ENCODE measurements at places on chromosomes 11 and 22.
A peak's percentile ranks its signal among the peaks of the same experiment; 100 is the strongest.

GRCh38 chr22:40597526-40598430, 38.7 kb downstream of the MRTFA start:
- no peak for DNase-seq

- no peak for DNase-seq
These were observed 26.8 kb downstream of the TRIM44 start for GRCh38 chr11:35689081-35689996.

DNA sequence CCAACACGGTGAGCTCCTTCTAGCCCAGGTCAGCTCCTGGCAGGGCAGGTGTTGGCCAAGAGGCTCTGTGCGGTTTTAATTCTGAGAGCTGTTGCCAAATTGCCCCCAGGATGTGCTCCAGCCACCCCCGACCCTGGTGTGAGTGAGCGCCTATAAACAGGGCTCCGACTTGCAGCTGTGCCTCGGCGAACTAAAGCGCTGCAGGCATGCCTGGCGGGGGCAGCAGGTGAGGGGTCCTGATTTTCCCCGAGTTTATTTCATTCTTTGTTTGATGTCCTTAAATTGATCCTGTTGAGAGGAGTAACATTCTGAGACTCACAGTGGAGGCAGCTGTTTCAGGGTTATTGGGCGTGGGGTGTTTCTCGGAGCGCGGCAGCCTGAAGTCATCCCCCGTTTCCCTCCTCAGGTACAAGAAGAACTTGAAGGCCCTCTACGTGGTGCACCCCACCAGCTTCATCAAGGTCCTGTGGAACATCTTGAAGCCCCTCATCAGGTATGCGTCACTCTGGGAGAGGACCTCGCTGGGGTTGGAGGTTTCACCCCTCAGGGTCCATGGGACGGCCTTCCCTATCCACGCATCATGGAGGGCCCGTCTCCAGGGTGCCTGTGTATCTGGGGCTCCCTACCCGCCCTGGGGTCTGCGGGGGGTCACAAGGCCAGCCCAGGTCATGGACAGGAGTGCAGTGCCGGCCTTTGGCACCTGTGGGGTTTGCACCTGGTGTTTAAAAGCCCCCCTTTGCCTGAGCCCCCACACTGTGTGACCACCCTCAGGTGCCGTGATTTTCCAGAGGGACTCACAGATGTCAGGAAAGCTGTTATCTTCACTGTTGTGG, 62.1 kb downstream of the ARHGAP8 start:
- no peak for DNase-seq

GRCh38 chr11:82756765-82757639, 23.3 kb upstream of the FAM181B start:
- peak; percentile 59 for DNase-seq

DNA sequence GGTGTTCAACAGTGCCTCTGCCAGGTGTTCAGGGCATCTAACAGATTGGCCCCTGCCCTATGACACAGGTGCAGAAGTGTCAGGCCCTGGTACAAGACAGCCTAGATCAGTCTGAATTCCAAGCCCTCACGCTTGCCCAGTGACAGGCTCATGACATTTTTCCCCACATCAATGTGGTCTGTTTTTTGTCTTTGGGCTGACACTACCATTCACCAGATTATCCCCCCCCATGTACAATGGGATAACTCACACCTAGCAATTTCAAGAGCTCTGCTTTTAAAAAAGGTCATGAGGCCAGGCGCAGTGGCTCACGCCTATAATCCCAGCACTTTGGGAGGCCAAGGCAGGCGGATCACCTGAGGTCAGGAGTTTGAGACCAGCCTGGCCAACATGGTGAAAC, 155.5 kb upstream of the PITPNB start:
- DNase-seq: no peak

GRCh38 chr11:35419184-35419829, at the start of gene SLC1A2:
Gene SLC1A2 (minus strand): TSS chr11:35419558. CDS start chr11:35418966, 592 bp downstream.
- peak; percentile 45 for DNase-seq

GRCh38 chr11:19526119-19526518, 186.5 kb upstream of the NAV2 start:
- no peak for DNase-seq

DNA sequence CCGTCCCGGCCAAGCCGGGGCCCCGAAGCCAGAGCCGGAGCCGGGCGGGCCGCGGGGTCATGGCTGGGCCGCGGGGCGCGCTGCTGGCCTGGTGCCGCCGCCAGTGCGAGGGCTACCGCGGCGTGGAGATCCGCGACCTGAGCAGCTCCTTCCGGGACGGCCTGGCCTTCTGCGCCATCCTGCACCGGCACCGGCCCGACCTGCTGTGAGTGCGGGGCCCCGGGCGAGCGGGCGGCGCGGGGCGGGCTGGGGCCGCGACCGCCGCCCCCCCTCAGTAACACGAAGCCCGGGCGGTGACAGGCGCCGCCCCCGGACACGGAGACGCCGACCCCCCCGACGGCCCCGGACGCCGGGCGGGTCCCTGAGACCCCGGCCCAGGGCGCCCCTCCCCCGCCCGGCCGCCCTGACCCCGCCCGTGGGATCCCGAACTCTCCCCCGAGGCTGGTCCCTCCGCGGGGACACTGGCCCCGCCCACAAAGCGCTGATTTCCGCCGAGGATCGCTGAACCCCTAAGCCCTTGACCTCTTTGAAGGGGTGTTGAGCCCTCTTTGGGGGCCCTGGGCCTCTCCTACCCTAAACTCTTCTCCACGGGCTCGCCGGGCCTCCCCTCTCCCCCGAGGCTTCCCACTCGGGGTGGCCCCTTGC, 389 bp downstream of the MICALL1 start:
- no peak for DNase-seq

GRCh38 chr22:32044913-32045312, 1.9 kb downstream of the SLC5A1 start:
- no peak for DNase-seq

DNA sequence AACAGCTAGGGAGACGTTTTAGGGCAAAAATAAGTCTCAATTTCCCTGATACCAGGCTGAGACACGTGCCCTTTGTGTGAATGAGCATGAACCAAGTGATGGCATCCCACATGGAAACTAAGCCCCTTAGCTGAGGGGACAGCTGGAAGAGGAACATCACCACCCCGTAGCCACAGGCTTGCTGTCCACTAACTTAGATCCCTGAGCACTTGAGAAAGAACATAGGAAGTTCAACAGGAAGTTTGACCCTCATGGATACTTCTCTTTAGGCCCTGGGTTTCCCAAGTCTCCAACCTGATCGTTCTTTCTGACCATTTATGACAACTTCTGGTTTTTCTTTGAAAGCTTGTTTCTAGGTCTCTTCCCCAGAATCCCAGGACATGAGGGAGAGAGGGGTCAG, 11.6 kb upstream of the CKAP5 start:
- DNase-seq: no peak

DNA sequence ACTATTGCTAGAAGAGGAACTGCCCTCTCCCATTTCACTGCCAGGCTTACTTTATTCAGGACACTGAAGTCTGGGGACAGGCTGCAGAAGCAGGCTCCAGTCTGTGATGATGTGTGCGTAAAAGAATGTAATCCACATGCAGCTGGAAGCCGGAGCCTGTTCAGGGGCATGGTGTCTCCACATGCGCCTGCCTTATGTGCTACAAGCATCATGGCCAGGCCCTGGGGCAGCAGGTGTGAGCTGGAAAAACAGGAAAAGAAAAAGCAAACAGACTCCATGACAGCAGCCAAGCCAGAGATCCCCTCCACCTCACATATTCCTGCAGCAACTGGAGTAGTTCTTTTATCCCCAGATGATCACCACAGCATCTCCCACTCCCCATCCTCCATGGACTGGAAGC, 33.4 kb downstream of the ARFGAP2 start:
- no peak for DNase-seq

DNA sequence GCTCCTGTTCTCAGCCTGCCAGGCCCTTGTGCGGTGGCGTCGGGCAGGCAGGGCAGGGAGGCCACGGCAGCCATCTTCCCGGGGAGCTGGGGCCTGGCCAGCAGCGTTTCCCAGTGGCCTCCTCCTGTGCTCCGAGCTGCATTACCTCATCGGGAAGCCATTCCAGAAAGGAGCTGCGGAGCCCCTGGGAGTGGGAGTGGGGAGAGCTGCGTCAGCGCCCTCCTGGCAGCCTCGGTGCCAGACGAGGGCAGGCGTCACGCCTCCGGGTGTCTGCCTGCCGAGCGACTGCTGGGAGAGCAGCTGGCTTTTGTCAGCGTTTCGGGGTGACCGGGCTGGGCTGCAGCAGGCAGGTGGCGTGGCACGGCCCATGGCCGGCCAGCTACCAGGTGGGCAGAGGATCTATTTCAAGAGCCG, 30.9 kb upstream of the WNT7B start:
- DNase-seq: no peak

DNA sequence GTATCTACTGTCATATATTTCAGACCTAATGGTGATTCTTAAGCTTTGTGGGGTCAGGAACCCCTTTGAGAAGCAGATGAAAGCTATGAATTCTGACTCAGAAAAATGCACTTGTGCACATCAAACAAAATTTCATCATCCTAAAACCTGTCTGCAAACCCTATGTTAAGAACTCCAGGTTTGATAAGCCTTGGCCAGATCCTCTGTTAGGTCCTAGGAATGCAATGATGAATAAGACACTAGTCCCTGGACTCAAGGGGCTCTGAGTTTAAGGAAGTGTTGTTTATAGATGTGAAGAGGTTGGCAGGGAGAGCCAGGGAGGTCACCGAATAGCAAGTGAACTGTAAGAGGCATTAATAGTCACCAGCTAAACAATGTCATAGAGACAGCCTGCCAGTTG, 103.2 kb downstream of the SPON1 start:
- DNase-seq: no peak

DNA sequence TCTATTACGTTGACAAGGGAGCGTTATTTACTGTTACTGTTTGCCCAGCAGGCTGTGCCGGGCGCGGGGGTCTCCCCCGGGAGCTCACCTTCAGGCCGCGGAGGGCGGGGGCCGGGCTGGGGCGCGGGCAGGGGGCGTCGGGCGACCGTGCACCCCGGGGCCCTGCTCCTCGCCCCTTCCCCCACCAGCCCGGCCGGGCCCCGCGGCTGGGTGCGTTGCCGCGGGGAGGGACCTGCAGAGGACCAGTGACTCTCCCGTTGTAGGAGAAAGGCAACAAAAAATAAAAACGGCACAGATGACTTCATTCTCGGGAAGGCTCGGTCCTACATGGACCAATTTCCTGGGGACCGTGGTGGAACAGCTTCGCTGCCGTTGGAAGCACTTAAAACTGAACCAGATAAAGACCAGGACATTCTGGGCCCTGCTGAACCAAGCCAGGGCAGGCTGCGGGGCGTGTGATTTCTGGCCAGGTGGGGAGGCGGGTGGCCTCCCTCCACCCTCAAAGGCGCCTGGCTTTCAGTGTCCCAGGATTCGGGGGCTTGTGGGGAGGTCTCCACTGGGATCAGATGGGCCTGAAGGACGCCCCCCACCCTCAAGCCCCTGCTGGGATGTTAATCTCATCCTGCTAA, 57.4 kb downstream of the IGLL1 start:
- DNase-seq: no peak

GRCh38 chr11:122192634-122193255, 76.7 kb upstream of the BLID start:
- DNase-seq: no peak

- no peak for DNase-seq
These were observed 6.0 kb upstream of the AHNAK start for GRCh38 chr11:62552485-62553079.

DNA sequence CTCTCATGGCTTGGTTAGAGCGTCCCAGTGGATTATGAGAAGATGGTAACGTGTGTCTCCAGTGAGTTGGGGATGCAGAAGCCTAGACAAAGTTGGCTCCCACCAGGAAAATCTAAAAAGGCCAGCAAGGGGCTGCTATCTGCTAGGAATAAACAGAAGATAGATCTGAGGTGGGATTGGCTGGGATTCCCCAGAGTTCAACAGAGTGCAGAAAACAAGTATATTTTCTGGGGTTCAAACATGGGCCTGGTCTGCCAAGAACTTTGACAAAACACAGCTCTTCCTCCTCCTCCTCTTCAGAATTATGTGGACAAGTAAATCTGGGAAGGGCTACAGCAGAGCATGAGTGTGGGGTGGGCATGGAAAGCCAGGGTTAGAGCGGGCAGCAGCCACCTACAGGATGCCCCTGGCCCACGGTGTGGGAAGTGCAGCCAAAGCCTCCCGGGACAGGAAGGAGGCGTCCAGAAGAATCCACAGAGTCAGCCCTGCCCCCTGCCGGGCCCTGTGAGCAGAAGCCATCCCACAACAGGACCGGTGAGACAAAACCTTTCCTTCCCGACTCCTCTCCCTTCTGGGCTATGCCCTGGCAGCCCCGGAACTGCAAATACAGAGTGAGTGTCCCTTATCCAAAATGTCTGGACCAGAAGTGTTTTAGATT, 67.1 kb downstream of the CD82 start:
- DNase-seq: no peak

DNA sequence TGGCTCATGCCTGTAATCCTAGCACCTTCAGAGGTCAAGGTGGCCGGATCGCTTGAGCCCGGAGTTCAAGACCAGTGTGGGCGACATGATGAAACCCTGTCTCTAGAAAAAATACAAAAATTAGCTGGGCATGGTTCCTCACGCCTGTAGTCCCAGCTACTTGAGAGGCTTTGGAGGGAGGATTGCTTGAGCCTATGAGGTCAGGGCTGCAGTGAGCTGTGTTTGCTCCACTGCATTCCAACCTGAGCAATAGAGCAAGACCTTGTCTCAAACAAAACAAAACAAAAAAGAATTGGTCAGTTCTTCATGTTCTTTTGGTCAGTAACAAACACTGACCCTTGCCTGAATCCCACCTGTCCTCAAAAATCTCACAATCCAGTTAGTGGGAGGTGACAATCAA, 36.7 kb upstream of the VSTM5 start:
- DNase-seq: no peak

DNA sequence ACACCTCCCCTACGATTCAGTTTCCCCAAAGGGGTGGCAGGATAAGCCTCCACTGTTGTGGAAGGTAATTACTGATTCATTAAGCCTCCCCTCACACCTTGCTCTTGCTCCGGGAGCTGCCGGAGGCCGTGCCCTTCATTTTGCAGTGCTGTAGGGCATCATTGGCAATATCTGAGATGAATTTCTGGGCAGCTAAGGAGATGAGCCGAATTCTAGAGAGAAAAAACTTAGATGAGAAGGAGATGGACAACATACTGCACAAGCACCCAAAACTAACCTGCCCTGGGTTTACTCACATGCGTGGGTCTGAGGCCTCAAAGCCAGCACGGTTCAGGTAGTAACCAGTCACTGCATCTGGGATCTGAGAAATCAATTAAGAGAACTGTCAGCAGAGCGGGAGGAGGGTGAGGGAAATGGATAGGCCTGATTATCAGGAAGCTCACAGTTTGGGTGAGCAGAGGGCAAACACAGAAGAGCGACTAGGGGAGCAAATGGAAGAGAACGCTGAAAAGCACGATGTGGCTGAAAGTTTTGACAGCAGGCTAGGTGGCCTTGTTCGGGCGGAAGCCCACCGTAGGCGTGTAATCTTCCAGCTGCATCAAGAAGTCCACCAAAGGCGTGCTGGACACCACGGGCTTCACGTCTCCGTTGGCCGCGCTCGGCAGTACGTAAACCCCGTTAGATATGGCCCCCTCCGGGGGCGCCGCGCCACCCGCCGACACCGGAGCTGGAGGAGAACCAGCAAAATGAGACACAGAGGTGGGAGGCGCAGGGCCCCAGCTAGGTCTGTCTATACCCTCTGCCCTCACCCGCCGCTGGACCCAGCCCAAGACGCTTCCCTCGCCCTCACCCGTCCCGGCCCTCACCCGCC, 689 bp downstream of the TAF10 start:
- no peak for DNase-seq

- DNase-seq: no peak
These were observed 25.8 kb upstream of the NECTIN1 start for GRCh38 chr11:119754656-119755355.

- DNase-seq: no peak
These were observed 44.3 kb downstream of the TBC1D22A start for GRCh38 chr22:46806794-46807193.

GRCh38 chr11:102620818-102621561, 4.1 kb downstream of the MMP20 start:
- DNase-seq: no peak

Data from hippocampal formation (tissue), 2 donors.